ENCODE measurements at places on chromosomes 16 and 17.

- no peak for DNase-seq
Measured at GRCh38 chr17:71505200-71505599, 615.6 kb upstream of the SOX9 start.

GRCh38 chr16:4487955-4488498 lies 11.8 kb downstream of the HMOX2 start:
- DNase-seq, result no peak

GRCh38 chr17:61245706-61246135 lies 153.9 kb upstream of the TBX2 start:
- DNase-seq, result no peak

GRCh38 chr17:44197980-44198720 lies 1.5 kb downstream of the ATXN7L3 start:
- no peak for DNase-seq

- no peak for DNase-seq
Measured at GRCh38 chr17:48718227-48718760, 4.0 kb downstream of the PRAC1 start.

DNA sequence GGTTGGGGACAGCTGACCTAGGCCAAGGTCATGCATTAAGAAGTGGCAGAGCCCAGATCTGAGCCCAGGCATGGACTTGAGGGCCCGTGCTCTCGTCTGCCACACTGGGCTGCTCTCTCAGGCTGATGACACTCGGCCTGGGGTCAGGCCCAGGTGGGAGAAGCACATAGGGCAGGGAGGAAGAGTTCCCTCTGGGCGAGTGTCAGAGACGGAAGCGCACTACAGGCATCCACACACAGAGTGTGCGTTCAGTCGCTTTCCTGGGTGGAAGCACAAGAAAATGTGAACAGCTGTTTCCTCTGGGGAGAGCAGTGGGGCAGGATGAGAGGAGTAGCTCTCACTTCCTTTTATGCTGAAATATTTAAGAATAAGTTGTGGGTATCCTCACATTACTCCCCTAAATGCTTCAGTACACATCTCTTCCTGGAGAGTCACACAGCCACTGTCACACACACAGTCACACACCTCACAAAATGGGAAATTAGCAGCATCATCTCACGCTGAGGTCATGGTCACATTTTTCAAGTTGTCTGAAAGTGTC lies 59.7 kb downstream of the B9D1 start:
- no peak for DNase-seq

- DNase-seq, result no peak
Measured at GRCh38 chr17:81858170-81858966, 2.0 kb downstream of the P4HB start.

DNA sequence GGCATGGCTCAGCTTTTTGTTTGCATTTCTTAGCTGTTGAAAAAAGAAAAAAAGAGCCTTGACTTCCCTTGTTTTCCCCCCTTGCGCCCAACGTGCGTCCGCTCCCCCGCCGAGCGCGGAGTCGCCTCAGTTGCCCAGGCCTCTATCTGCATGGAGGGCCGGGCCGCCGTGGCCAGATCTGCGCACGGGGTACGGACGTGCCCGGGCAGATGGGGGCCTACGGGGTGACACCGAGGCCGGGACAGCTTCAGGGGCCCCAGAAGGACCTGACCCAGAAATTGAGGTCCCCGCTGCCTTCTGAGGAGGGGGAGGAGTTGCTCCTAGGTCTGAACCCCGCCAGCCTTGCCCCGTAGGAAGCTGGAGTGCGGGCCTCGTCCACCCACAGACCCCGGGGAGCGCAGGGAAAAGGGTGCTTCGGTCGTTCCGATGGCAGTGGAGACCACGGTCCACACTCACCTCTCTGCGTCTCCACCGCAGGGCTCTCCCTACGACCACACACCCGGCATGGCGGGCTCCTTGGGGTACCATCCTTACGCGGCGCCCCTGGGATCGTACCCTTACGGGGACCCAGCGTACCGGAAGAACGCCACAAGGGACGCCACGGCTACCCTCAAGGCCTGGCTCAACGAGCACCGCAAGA lies 1.5 kb downstream of the IRX5 start:
- DNase-seq, result no peak

- no peak for DNase-seq
Measured at GRCh38 chr16:5065813-5066212, at the start of gene C16orf89. C16orf89 (minus strand) TSS chr16:5065956; CDS start chr16:5065908, 48 bp downstream.

DNA sequence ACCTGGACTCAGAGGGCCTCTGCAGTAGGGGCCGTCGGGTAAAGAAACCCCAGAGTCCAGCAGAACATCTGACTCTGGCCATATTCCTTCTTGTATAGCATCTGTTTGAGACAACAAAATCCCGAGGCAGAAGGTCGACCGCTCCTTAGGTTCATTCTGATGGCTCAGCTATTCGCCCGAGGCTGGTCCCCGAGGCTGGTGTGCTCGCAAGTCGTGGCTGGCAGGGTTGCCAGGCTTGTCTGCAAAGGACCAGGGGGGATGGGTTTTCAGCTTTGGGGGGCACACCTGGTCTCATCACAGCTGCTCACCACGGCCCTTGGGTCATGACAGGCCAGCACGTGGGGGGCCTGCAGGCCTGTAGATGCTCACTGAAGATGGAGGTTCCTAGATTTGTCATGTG lies 119.1 kb downstream of the BANP start:
- no peak for DNase-seq

DNA sequence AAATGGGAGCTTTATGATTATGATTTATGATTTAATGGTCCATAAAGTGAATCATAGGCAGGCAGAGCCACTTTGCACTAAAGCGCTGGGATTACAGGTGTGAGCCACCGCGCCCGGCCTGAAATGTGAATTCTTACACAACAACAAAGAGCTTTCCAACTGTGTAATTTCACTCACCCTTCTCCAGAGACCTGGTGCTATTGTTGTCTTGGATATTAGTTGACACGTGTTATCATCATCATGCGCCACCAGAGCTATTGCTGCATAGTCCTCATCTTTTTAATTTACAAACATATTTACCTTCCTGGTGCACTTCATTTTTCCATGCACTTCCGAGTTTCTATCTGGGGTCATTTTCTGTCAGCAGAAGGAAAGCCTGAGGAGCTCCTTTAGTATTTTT lies 4.8 kb upstream of the UTS2R start:
- DNase-seq, result no peak

- DNase-seq, result no peak
Measured at GRCh38 chr16:65409510-65409909, 287.6 kb upstream of the CDH11 start.

DNA sequence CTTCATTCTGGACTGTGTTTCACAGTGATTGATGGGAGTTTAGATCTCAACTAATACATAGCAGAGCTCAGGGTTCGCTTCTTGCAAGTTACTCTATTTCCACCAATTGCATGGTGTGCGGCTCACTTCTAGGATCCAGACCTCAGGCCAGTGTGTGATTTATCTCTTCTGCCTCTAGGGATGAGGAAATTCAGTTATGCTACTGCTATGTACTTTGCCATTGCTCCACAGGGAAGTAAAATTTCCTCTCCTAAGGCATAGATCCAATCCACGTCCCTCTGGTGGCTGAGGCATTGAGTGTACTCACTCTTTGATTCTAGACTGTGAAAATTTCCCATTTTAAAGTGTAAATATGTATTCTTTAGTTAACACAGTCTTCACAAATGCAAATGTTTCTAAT lies 214.1 kb downstream of the HS3ST3B1 start:
- no peak for DNase-seq

- no peak for DNase-seq
Measured at GRCh38 chr17:33290253-33290652, 2.8 kb downstream of the ASIC2 start.

DNA sequence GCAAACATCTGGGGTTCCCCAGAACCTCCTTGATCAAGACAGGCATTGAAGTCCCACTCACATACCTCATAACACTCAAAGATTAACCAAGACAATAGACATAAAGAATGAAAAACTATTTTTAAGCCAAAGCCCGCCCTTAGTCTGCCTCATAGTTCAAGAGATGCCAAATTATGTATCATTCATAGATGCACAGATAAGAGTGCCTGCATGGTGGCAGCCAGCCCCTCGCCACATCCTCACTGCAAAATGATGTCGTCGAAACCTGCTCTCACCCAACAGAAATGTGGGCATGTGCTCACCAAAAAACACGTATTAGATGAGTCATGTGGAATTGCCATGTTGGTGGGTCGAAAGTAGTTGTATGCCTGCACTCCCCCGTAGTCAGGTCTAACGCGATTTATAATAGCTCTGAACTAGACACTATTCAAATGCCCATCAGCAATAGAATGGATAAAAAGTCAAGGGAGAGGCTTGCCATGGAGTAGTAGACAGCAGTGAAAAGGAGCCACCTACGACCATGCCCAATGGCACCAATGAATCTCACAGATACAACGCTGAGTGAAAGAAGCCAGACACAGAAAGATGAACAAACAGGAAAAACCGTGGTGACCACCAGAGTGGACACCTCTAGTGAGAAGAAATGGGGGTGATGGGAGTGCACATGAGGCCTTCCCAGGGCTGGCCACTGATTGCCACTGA lies 64.8 kb downstream of the C16orf95 start:
- DNase-seq, result no peak

GRCh38 chr17:1050996-1051925 lies 54.3 kb downstream of the TIMM22 start:
- no peak for DNase-seq

DNA sequence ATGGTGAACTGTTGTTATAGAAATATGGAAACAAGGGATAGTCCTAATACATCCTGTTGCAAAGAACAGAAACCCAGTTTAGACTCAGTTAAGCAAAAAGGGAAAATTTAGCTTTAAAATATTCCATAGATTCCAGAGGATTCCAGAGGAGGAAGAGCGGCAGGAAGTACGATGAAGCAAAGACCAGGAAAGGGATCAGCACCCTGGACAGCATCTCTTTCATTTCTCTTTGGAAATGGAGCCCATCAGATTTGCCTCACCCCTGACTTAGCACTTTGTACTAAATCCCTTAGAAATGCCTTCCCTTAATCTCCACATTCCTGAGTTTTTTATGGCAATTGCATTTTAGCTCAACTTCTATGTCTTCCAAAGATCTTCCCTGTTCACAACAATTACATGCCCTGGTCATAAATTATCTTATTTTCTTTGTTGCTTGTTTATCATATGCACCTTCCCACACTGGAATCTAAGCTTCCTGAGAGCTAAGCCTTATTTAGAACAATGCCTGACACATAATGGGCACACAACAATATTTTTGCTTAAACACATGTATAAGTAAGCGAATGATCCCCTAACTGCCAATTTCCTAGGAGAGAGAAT lies 150.0 kb upstream of the RBFOX1 start:
- DNase-seq, result no peak

- DNase-seq, result no peak
Measured at GRCh38 chr16:23110257-23110899, 38.9 kb downstream of the USP31 start.

- DNase-seq, result no peak
Measured at GRCh38 chr16:4057439-4057877, 58.8 kb downstream of the ADCY9 start.

DNA sequence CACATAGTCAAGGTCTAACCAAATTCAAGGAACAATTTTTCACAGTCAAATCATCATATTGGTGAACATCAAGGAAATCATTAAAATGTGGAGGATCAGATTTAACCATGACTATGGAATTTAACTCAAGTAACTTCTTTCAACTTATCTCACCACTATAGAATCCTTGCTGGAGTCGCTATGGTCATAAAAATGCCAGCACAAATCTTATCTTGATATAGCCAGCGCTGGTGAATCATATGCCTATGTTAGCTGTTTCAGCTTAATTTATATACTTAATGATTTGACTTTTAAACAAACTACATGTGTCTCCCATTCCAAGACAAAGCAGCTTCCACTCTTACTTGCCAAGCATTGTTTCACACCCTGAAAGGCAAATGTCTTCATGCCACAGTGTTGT lies 416.4 kb downstream of the CDH11 start:
- DNase-seq, result no peak

Measured in omental fat pad (tissue), 4 donors.